Suppressor macrophage treated with lipopolysaccharide for 1 hour (primary cell): ENCODE measurements at places on chromosomes 7 and 10.

- no peak for DNase-seq
Observed at GRCh38 chr7:25356534-25357151, 128.4 kb upstream of the NPVF start.

DNA sequence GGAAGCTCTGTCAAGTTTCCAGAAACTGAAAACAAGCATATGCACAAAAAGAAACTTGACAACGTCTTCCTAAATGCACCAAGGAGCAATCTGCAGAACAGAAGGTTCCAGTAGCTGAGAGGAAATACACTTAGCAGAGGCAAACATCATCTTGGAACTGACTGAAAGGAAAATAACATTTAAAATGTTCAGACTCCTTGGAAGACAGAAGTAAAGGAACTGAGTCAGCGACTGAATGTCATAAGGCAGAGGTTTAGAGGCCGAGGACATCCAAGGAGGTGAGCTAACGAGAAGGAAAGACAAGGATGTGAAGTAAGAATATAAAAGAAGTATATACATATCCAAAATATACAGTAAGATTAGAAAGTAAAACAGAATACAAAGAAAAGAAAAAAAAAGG is 24.1 kb downstream of the SEMA3D start:
- DNase-seq = no peak

DNA sequence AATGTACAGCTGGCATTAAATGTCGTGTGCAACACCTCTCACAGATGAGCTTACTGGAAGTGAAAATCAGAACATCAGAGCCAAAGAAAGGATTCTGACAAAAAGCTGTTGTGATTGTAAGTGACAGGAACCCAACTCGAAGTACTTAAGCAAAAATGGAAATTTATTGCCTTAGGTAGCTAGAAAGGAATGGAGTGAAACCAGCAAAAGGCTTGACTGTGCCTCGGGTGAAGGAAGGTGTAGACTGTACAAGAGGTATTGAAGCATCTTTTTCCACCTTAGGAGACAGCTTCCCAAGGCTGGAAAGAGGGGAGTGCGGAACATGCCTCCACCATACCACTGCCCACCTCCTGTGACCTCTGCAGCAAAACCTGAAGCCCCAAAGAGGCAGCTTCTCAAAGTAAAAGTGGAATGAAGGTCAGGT is 27.3 kb upstream of the ITGB1 start:
- DNase-seq = no peak

DNA sequence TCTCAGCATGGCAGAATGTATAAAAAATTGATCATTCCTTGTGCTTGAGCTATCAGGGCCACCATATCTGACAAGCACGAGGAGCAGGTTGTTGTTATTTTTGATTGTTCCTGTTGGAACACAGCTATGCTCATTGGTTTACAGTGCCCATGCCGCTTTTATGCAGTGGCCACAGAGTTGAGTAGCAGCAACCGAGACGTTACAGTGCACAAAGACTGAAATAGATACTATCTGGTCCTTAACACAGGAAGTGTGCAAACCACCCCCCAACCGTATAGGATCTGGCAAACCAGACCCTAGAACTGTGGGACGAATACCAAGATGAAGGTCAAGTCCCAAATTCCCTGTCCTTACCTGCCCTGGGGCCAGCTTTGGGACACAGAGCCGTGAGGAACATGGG is 216.6 kb downstream of the KLF6 start:
- no peak for DNase-seq

DNA sequence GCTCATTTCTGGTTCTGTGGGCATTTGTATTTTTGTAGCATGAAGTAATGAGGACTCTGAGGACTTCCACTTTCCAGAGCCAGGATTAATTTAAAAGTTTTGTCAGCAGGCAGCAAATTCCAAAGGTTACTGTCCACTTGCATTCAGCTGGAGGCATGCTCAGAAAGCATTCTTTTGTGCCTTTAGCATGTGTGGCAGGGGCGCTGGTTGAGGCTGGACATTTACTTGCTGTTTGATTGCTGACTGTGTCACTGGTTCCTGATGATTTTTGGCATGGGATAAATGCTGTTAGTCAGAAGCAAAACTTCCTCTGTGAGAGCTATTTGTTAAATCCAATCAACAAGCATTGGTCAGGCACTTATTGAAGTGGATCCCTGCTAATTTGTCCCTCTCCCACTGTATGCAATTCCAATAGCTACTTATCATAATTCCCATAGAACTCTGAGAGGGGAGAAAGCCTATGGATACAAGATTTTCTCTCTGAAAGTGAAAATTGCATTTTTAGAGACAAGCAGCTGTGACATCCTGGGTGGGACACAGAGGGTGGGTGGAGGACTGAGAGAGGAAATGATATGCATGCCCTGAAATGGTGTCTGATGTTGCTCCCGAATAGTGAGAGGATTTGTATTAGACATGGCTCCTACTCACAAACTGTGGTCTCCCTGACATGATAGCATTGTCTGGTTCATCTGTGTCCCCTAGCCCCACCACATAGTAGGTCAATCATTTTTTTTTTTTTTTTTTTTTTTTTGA is 161.2 kb upstream of the WDR11 start:
- DNase-seq = no peak

DNA sequence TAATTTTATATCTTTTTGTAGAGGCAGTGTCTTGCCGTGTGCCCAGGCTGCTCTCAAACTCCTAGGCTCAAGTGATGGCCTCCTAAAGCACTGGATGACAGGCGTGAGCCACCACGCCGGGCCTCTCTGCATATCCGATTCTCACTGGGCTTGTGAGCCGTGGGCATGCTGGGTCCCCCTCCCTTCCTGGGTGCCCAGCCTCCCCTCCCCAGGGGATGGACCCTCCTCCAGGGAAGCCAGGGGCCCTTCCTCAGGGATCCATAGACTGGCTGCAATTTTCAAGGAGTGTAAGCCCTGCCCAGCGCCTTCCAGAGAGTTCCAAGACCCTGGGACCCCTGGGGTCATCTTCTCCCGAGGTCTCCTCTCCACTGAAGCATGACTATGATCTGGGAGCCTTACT is 23.7 kb upstream of the ELFN1 start:
- no peak for DNase-seq

- DNase-seq = no peak
Observed at GRCh38 chr7:100540073-100540723, 1.2 kb downstream of the AGFG2 start.

GRCh38 chr7:47725031-47725780 is 143.3 kb upstream of the TNS3 start:
- DNase-seq = no peak

DNA sequence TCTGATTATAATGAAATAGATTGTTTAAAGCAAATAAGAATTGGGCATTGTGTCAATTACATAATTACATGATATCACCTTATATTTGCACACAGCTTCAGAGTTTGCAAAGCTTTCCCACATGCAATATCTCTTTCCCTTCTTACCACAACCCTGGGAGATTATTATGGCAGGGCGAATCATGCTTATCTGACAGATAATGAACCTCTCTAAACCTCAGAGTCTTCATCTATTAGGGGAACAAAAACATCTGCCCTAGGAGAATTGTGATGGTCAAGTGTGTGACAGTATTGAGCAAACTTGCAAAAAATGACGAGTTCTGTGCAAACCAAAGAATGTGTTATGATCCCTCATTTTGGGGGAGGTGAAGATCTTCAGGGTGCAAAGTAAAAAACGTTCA is 90.0 kb downstream of the MYOF start:
- DNase-seq = no peak

- peak; percentile 86 for DNase-seq
Observed at GRCh38 chr7:155815332-155816191, 3.3 kb upstream of the SHH start.

DNA sequence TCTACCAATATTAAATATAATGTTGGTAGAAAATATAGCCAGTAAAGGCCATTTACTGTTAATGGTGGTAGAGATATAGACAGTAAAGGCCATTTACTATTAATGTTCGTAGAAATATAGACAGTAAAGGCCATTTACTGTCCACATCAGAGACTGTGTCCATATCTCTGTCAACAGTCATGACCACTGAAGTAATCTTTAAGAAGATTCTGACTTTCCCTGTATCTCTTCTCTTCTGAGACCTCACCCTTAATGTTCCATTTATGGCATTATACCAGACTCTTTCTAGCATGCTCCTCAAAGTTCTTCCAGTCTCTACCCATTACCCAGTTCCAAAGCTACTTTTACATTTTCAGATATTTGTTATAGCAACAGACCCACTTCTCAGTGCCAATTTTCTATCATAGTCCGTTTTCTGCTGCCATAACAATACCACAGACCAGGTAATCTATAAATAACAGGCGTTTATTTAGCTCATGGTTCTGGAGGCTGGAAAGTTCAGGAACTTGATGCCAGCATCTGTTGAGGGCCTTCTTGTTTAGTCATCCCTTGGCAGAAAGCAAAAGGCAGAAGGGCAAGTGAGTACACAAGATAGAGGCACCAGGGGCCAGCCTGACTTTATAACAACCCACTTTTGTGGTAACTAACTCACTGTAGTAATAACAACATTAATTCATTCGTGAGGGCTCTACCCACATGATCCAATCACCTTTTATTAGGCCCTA is 7.9 kb upstream of the NUDCD3 start:
- no peak for DNase-seq
